ENCODE measurements at places on chromosomes 12 and 14.

DNA sequence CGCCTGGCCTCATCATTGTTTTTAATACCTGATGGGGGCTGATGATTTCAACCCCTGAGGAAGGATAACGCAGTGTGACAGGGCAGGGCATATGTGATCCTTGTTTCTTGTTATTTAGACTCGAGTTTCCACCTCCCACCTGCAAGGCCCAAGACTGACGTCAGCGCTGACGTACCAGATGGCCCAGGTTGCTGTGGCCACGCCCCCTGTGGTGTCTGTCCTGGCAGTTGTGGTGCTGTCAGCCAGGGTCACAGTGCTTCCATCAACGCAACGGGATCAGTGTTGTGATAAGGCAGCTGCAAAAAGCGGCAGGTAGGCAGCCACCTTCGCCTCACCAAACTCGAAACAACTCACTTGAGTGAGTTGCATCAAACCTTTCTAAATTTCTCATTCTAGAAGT, 18.4 kb downstream of the DDX51 start:
- no peak for DNase-seq

- DNase-seq, result no peak
These were observed 264.0 kb upstream of the SYT1 start for GRCh38 chr12:78600541-78600940.

DNA sequence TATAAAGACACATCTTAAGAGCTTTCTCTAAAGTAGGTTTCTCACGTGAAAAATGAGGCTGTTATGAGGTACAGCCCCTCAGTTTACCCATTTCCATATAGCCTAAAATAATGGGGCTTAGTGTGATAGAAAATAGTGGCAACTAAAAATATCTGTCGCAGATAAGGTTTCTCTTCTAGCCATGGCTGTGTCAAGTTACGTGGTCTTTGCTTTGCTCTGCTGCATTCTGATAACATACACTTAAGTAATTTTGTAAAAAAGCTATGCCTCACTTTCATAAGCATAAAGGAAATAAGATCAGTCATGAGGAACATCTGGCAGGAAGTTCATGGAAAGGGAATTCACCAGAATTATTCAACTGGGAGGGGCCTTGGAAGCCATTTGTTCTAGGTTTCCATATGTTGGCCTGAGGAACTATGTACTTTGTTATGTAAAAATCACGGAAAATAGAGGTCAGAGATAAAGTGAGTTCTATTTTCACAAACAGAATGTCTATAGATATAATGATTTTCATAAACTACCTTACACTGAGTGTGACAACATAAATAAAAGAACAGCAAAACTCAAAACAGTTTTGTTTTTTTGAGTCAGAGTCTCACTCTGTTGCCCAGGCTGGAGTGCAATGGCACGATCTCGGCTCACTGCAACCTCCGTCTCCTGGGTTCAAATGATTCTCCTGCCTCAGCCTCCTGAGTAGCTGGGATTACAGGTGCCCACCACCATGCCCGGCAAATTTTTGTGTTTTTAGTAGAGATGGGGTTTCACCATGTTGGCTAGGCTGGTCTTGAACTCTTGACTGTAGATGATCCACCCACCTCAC, 195.6 kb upstream of the KRR1 start:
- DNase-seq, result no peak

DNA sequence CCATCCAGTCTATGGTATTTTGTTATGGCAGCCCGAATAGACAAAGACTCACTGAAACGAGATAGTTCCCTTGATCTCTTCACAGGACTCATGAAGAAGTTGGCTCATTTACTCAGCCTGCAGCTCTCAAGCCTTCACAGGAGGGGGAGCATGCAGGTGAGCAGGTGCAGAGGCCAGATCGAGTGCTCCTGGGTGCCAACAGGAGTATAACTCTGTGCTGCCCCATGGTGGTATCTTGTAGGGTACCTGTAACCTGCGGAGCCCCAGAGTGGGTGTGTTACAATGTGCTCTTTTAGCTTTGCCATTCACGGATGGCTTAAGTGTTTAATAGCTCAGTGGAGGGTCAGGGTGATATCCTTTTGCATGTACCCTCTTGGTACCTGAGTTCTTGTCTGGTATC, 159.5 kb downstream of the METTL25 start:
- no peak for DNase-seq

DNA sequence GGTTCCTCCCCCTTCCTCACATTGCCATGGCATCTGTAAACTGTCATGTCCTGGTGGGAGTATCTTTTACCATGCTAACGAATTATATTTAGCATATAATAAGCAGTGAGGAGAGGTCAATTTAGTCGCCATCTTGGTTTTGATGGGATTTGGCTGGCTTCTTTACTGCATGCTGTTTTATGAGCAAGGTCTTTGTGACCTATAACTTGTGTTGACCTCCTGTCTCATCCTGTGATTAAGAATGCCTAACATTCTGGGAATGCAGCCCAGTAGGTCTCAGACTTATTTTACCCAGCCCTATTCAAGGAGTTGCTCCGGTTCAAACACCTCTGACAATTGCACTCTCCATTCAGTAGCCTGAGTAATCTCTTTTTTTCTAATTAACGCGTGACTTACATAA, 2.1 kb upstream of the EIF4B start:
- no peak for DNase-seq

GRCh38 chr12:70033310-70033709, 208.3 kb downstream of the MYRFL start:
- DNase-seq, result no peak

DNA sequence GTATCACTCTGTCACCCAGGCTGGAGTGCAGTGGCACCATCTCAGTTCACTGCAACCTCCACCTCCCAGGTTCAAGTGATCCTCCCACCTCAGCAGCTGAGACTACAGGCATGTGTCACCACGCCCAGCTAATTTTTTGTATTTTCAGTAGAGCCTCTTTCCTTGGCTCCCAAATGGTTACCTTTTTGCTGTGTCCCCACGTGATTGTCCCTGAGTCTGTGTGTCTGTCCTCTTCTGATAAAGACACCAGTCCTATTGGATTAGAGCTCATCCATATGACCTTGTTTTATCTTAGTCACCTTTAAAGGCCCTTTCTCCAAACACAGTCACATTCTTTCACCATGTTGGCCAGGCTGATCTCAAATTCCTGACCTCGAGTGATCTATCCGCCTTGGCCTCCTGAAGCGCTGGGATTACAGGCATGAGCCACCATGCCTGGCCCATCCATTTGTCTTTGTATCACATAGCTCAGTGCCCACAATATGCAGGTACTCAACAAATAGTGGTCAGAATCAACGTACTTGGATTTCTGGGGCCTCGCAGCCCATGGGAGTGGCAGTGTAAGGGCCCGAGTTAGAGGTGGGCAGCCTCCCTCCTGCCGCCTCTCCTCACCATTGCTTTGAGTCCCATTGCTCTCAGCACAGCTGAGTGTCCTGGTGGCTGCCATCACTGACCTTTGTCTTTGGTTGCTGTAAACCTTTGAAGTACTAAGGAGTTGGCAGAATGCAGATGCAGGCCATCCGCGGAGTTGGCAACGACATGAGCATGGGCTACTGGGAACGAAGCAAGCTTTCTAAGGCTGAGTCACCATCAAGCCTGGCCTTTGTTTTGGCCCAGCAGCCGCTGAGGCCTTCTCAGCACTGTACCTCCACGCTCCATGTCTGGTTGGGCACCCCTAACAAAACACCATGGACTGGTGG, 9.3 kb downstream of the TPCN1 start:
- DNase-seq, result no peak

- no peak for DNase-seq
These were observed 22.6 kb downstream of the ACADS start for GRCh38 chr12:120748242-120748641.

DNA sequence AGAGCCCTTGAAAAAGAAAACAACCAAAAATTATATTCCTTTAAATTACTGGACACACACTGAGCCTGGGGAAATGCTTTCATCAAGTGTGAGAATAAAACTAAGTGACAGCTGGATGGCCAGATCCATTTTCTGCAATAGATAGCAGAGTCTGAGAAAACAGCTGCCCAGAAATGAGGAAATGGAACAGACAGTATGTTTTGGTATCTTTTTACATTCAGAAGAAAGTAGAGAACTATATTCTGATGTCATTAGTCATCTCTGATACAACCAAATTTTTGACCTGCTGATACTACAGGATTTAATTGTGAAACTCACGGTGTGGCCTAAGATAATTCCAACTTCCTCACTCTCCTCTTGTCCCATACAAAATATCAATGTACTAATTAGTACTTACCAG, 78.2 kb downstream of the HMGA2 start:
- no peak for DNase-seq

DNA sequence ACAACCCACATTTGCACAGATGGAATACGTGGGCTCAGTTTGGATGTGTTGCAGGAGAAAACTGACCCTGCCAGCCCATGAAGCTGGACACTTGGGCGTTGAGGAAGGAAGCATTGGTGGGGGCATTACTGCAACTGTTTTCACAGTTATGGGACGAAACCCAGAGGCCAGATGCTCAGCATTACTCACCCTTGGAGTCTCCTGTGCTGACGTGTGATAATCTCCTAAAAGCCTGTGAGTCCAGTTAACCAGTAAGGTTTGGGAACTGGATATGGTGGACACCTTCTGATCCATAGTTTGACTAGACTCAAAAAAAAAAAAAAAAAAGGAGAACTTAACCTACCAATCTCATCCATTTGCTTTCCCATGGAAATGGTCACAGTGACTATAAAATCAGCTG, 52.8 kb upstream of the EGLN3 start:
- no peak for DNase-seq

Data from activated naive CD8-positive, alpha-beta T cell treated with anti-CD3 and anti-CD28 coated beads for 36 hours (primary cell).